Foreskin fibroblast (primary cell): ENCODE measurements at places on chromosomes 7 and 10.

DNA sequence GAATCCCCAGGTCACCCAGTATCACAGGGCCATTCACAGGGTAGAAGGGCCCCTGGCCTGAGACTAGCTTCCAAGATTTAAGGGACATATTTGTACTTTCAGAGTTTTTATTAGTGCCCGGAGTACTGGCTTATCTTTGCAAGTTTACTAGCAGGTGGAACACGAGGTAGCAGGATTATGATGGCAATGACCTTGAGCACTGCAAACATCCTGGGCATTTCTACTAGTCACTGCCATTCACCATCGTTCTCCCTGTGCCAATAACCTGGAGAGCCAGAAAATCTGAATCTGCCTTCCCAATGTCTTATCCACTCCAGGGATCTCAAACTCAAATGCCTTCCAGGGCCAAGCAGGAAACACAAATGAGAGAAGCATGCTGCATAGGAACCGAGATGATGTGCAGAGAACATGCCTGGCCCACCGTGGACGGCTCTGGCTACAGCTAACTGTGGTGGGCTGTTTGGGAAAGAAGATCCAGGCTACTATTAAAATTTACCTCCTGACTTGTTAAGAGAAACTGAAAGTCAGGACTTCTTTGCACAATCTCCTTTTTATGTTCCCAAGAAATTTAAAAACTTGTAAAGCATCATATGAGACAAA, 16.7 kb downstream of the FAM53B start:
- DNase-seq, result no peak

GRCh38 chr10:127267442-127267841, 71.1 kb upstream of the INSYN2A start:
- no peak for DNase-seq

GRCh38 chr7:104529567-104529966, 201.2 kb downstream of the LHFPL3 start:
- no peak for DNase-seq

- no peak for DNase-seq
Observed at GRCh38 chr7:2405601-2406345, 2.4 kb downstream of the CHST12 start.

DNA sequence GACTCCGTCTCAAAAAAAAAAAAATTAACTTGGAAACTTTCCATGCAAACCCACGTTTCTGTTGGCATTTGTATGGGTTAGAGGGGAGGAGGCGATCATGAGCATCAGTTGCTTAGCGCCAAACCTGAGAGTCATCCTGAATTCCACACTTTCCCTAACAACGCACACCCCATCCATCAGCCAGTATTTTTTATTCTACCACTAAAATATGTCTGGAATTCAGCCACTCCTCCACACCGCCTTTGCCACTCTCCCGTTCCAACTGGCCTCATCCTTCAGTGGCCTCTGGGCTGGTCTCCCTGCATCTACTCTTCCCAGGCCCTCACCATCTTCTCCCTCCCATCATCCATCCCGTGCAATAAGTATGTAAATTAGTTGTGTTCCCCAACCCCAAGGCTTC, 4.7 kb upstream of the LMBR1 start:
- no peak for DNase-seq

DNA sequence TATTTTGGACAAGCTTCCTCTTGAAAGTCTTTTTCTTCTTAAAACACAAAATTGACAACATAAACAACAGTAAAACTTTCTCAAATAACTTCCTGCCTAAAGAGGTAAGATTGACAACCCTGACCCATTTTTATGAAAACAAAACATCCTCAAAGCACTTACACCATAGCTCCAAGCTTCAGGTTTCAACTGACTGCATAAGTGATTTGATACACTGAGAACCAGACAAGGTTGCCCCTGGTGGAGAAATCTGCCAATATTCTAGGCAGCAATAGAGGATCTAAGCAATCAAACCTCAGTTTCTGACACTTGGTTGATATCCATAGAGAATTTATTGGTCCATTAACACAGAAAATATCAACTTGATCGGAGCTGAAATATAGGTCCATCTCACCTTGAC, 147.8 kb downstream of the ELAPOR2 start:
- peak; percentile 11 for DNase-seq

- DNase-seq, result no peak
Observed at GRCh38 chr10:77556990-77557601, 80.5 kb downstream of the KCNMA1 start.
